HT-29 (cell line): ENCODE measurements at places on chromosomes 7 and 10. TPM values are rescaled to one million over a fixed set of nuclear protein-coding genes. Genes with fewer than 3 reads are reported as not detected.

The WASHC2A gene
- 13.1 and 15.1 TPM in 2 replicates for total RNA-seq

The ZMYND11 gene
- total RNA-seq: 20.9 and 24.2 TPM in 2 replicates

- no peak for DNase-seq
Observed at GRCh38 chr7:90625562-90625961, 29.4 kb downstream of the CDK14 start.

DNA sequence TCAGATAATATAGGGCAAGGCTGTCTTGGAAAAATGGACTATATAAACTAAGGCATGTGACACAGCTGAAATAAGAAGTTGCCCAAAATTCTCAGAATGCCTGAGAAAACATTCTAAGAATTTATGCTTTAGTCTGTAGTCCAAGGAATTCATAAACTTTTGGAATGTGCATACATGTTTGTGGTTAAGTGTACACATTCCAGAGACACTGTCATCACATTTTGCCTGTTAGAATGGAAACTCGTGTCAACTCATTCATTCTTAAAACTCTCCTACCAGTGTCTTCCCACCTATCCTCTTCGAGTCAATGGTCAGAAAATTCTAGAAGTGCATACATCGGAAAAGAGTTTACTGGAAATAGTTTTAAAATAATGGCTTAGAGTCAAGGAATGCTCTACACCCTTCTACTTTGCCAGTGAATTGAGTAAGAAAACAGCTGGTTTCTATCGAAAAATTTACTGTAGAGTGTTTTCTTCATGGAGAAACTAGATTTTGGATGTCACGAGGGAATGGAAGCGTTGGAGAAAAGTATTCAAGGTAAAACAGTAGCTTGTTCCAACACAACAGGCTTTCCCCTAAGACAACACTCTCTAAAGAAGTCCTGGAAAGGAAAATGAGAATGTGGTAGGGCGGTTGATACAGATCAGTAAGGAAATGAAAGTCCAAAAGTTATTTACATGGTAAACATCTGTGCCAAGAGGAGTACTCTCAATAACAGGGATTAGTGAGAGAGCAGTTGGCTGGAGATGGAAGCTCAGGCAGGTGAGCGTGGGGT is 1177.6 kb upstream of the C7orf33 start:
- DNase-seq: no peak
